ENCODE measurements at places on chromosomes 11 and 22. TPM values are rescaled to one million over a fixed set of nuclear protein-coding genes. Genes with fewer than 3 reads are reported as not detected.

DNA sequence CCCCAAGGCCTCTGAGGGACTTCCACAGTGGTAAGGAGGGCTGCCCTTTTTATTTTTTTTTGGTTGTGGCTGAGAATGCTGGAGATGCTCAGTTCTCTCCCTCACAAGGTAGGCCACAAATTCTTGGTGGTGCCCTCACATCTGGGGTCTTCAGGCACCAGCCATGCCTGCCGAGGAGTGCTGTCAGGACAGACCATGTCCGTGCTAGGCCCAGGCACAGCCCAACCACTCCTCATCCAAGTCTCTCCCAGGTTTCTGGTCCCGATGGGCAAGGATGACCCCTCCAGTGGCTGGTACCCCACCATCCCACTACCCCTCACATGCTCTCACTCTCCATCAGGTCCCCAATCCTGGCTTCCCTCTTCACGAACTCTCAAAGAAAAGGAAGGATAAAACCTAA, 4.2 kb downstream of the THY1 start:
- DNase-seq: no peak

- no peak for DNase-seq
These were observed 306.8 kb upstream of the DDI1 start for GRCh38 chr11:103729617-103730016.

The OR51I1 gene
- not detected for total RNA-seq

GRCh38 chr11:123601136-123601535, 53.3 kb downstream of the SCN3B start:
- no peak for DNase-seq

- no peak for DNase-seq
These were observed 226.3 kb downstream of the DSCAML1 start for GRCh38 chr11:117570701-117571100.

The TECTA gene
- total RNA-seq: 0.30 TPM

DNA sequence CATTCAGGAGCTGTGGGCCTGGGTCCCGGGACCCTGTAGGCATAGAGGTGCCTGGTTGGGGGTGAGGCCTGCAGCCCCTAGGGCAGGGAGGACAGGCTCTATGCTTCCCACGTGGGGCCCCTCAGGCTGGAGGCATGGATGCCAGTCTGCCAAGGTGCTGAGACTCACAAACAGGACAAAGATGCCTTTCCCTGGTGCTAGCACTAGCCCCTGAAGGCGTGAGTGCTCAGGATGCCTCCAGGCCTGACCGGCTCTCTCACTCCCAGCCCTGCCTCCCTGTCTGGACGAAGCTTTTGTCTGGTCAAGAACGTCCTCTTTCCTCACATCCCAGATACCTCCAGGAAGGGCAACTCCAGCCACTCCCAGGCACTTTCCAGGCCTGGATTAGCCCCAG, 2.1 kb downstream of the CDC42BPG start:
- DNase-seq: no peak

- DNase-seq: no peak
These were observed 19.9 kb upstream of the TMEM184B start for GRCh38 chr22:38292694-38293093.

The AQP11 gene
- total RNA-seq: 0.48 TPM

The OR5B21 gene
- total RNA-seq: 0.45 TPM

DNA sequence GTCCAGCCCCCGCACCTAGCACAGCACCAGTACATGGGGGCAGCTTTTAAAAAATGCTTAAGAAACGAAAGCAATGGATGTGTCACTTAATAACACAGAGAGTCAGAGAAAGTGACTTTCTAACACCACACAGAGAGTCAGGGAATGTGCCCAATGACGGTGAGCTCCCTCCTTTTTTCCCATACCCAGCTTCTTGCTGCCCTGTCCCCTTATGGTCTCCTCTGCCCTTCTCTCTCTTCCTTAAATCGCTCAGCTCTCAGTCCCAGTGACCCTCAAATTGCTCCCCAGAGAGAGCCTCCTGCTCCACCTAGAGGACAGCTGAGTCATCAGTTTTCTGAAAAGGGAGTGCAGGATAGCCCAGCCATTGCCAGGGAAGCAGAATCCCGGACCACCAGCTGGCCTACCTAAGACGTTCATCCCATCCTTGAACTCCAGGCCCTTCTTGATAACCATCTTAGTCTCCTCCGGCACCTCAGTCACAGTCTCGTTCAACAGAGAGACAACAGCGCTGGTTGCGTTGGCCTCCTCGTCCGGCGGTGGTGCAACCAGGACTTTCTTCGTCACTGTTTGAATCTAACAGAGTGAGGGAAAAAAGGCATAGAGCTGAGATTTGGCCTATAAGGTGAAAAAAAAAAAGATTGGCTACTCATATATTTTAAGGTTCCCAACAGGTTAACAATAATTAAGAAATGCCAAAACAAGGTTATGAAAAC, 113.5 kb downstream of the SLC1A2 start:
- peak; percentile 43 for DNase-seq

DNA sequence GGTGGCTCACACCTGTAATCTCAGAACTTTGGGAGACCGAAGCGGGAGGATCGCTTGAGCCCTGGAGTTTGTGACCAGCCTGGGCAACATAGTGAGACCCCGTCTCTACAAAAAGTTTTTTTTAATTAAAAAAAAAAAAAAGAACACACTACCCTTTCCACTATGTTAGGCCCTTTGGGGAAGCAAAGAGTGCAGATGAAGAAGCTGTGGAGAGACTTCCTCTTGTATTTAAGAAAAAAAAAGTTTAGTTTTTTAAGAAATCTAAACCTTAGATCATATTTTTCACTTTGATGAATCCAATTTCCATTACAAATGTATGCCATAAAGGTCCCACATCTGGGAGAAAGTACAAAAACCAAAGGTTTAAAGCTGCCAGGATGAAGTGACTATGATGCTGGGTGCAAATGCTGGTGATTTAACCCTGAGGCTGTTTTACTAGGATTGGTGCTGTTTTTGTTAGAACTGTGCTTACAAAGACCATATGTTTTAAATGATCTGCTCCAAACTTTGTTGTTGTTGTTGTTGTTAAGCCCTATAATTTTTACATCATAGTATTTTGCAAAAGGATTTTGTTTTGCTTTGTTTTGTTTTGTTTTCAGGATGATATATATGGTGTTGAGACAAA, 28.9 kb upstream of the ACER3 start:
- DNase-seq: no peak

GRCh38 chr22:31626427-31627150, 35.4 kb downstream of the PISD start:
- no peak for DNase-seq

GRCh38 chr22:22897947-22898346, 10.3 kb downstream of the IGLL5 start:
- peak; percentile 3 for DNase-seq

DNA sequence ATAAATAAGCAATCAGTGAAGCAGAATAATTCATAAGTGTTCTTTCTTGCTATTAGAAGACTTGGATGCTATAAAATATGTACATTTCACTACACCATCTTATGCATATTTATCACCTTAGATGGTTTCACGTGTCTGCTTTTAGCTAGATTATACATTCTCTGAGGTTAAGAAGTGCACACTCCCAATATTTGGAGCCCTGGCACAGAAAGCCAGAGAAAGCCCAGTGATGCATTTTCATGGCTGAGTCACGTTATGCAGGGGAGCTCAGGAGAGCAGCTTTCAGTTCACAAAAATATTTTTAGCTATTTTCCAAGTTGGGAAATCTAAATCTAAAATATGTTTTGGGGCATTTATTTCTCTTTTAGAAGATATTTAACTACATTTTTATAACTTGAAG, 5.1 kb upstream of the TP53AIP1 start:
- DNase-seq: no peak

- no peak for DNase-seq
These were observed 569.8 kb upstream of the B3GAT1 start for GRCh38 chr11:134981835-134982234.

- DNase-seq: peak; percentile 52
These were observed 28.6 kb upstream of the OR10G7 start for GRCh38 chr11:124069429-124070401.

- DNase-seq: no peak
These were observed 14.4 kb downstream of the GRAP2 start for GRCh38 chr22:39915295-39915726.

GRCh38 chr11:46240371-46240770, 37.1 kb upstream of the CREB3L1 start:
- DNase-seq: no peak

DNA sequence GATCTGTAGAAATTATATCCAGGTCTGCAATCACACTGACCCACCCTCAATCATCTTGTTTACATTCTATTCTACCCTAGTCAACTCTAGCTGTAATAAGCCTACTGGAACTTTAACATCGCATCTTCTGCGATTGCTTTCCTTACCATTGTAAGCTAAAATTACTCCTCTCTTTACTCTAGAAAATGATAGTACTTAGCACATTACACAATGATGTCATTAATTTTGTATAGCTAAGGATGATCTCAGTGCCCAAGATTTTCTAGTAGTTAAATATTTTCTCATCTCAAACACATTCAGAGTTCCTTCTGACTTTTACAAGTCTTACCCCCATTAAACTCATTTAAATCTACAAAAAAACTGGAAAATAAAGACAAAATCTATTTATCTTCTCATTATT, 39.6 kb upstream of the CTSC start:
- DNase-seq: no peak

GRCh38 chr11:117603932-117604331, 193.1 kb downstream of the DSCAML1 start:
- DNase-seq: no peak

The ADORA2A gene
- total RNA-seq: 30.3 TPM

GRCh38 chr11:69220561-69221051, 64.9 kb downstream of the SMIM38 start:
- no peak for DNase-seq
